ENCODE measurements at places on chromosomes 13 and 19. TPM values are rescaled to one million over a fixed set of nuclear protein-coding genes. Genes with fewer than 3 reads are reported as not detected.

The CCDC194 gene
- 0.89 TPM for total RNA-seq

DNA sequence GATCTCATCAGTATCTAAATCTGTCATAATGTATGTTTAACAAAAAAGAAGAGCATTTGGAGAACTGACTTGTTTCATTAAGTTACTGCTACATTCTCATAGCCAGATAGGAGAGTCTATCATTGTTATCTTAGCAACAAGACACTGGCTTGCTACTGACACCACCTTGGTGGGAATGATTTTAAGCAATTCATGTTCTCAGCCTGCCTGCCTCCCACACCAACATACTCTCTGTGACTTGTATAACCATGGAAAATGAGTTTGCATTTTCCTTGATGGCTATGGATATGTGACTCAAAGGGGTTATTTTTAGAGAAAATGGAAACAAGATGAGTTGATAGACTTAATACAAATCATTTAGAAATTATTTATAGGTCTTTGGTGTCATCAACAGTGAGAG lies 1308.9 kb downstream of the OLFM4 start:
- H3K27ac ChIP-seq = no peak overlapping the region
- no peak overlapping the region for H3K4me3 ChIP-seq
- H3K4me1 ChIP-seq = no peaks in the 10 kb centered on the region
- no peaks in the 10 kb centered on the region for H3K36me3 ChIP-seq
- DNase-seq = no peak

GRCh38 chr13:111559612-111560403 lies 239.4 kb downstream of the TEX29 start:
- H3K27me3 ChIP-seq = peaks cover 34% of the 10 kb centered on the region
- DNase-seq = no peak
- no peak overlapping the region for H3K27ac ChIP-seq
- no peaks in the 10 kb centered on the region for H3K36me3 ChIP-seq
- no peak overlapping the region for H3K4me3 ChIP-seq

DNA sequence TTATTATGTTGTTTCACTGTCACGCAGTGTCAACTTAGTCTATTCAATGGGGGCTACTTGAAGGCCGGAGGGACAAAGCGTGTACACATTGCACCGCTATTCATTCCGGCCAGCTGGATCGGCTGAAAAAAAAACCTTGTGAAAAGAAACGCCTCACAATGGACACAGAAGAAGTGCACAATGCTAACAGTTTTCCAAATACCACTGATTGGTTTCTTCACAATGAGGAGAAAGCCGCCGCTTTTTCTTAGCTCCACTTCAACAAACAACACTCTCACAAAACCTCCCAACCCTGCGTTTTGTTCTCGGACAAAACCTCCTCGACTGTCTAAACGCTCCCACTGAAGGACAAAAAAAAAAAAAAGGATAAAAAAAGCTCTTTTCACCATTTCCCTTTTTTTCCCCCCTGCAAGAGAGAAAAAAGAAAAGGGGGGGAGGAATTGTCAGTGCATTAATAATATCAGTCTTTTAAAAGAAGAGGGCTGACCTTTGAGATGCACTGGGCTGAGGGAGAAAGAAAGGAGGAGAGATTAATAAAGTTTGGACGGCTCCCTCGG lies 5.4 kb downstream of the SOX21 start:
- H3K4me1 ChIP-seq = peaks cover 27% of the 10 kb centered on the region
- H3K27ac ChIP-seq = no peak overlapping the region
- no peak for DNase-seq
- no peak overlapping the region for H3K4me3 ChIP-seq

DNA sequence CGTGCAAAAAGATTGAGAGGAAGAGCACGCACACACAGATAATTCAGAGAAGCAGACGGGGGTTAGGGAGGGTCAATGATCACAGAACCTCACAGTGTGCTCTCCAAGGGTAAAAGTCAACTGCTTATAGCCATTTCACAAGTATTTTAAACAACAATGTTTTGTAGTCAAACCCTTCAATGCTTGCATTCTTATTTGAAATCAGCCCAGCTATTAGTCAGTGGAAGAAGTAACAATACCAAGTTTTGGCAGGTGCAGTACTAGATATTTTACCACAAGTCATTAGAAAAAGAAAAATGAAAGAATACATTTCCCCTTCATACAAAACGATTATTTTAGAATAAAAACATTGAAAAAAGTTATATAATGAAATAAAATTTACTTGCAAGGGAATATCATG lies 2.6 kb downstream of the CSNK1A1L start:
- no peak overlapping the region for H3K27ac ChIP-seq
- H3K4me1 ChIP-seq = no peaks in the 10 kb centered on the region
- peaks cover 8% of the 10 kb centered on the region for H3K27me3 ChIP-seq
- no peak for DNase-seq
- H3K4me3 ChIP-seq = no peak overlapping the region

The GRK1 gene
- not detected for total RNA-seq

GRCh38 chr13:113748101-113748861 lies 10.7 kb upstream of the TMEM255B start:
- no peak overlapping the region for H3K27ac ChIP-seq
- no peaks in the 10 kb centered on the region for H3K36me3 ChIP-seq
- no peak for DNase-seq
- peaks cover 5% of the 10 kb centered on the region for H3K27me3 ChIP-seq
- H3K4me3 ChIP-seq = no peak overlapping the region
- H3K4me1 ChIP-seq = no peaks in the 10 kb centered on the region

The RFPL4AL1 gene
- not detected for total RNA-seq

- DNase-seq = no peak
- no peak overlapping the region for H3K4me3 ChIP-seq
- H3K36me3 ChIP-seq = no peaks in the 10 kb centered on the region
- H3K27me3 ChIP-seq = peaks cover 8% of the 10 kb centered on the region
- H3K27ac ChIP-seq = no peak overlapping the region
Observed at GRCh38 chr13:28849441-28849840, 29.3 kb downstream of the MTUS2 start.

DNA sequence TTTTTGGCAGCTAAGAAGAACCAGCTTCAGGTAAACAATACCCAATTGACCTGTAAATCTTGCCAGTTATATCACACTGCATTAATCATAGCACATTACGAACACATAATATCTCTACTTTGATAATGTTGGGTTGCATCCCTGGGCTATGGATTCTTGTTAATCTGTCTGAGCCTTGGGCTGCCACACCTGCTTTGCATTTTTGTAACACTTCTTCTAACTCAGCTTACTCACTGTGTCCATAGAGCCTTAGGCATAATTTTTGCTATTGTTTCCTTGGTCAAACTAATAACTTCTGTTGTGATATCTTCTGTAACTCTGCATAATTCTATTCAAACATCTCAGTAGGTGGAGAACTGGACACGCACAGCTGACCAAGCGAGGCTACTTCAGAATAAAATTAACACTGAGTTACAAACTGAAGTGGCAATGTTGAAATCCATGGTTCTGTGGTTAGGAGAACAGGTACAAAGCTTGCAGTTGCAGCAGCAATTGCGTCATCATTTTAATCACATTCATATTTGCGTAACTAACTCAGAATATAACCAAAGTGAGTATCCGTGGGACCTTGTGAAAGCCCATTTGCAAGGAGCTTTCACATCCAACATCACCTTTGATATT lies 6.4 kb downstream of the ZNF350 start:
- no peak for DNase-seq
- H3K4me1 ChIP-seq = peaks cover 2% of the 10 kb centered on the region
- H3K36me3 ChIP-seq = peaks cover 71% of the 10 kb centered on the region
- no peak overlapping the region for H3K27ac ChIP-seq
- no peaks in the 10 kb centered on the region for H3K27me3 ChIP-seq

The ZNF587 gene
- total RNA-seq = 17.5 TPM

The COMP gene
- not detected for total RNA-seq

GRCh38 chr19:13796301-13797057 lies 1.2 kb downstream of the ZSWIM4 start:
- peak overlapping the region; percentile 54 for H3K27ac ChIP-seq
- H3K4me3 ChIP-seq = peak overlapping the region; percentile 76
- H3K27me3 ChIP-seq = no peaks in the 10 kb centered on the region
- H3K4me1 ChIP-seq = peaks cover 27% of the 10 kb centered on the region
- DNase-seq = peak; percentile 46

DNA sequence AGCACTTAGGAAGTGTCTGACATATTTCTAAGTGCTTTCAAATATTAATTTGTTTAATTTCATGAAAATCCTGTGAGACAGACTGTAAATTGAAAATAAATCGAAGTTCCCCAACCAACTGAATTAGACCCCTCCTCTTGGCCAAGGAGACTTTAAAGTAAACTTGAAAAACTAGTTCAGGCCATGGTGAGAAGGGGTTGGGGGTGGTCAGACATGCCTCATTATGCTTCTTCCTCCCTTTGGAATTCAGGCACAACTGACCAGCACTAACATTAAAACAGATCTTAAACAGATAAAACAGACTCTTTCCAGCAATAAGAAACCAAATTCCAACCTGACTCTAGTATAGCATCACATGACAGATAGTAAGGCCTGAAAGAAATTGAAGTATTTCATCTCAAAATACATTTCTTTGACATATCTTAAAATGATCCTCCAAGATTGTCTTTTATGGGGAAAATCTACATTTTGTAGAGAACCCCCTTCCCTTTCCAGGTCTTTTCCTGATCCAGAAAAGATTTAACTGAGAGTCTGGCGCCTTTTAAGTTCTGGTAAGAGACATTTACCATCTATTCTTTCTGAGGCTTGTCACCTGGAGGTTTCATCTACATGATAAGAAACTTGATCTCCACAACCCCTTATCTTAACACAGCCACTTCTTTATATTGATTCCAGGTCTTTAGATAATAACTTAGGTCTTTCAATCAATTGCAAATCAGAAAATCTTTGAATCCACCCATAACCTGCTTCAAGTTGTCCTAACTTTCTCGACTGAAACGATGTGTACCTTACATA lies 336.5 kb downstream of the PCDH20 start:
- no peaks in the 10 kb centered on the region for H3K27me3 ChIP-seq
- H3K36me3 ChIP-seq = no peaks in the 10 kb centered on the region
- DNase-seq = no peak

The CDC42EP5 gene
- total RNA-seq = not detected

DNA sequence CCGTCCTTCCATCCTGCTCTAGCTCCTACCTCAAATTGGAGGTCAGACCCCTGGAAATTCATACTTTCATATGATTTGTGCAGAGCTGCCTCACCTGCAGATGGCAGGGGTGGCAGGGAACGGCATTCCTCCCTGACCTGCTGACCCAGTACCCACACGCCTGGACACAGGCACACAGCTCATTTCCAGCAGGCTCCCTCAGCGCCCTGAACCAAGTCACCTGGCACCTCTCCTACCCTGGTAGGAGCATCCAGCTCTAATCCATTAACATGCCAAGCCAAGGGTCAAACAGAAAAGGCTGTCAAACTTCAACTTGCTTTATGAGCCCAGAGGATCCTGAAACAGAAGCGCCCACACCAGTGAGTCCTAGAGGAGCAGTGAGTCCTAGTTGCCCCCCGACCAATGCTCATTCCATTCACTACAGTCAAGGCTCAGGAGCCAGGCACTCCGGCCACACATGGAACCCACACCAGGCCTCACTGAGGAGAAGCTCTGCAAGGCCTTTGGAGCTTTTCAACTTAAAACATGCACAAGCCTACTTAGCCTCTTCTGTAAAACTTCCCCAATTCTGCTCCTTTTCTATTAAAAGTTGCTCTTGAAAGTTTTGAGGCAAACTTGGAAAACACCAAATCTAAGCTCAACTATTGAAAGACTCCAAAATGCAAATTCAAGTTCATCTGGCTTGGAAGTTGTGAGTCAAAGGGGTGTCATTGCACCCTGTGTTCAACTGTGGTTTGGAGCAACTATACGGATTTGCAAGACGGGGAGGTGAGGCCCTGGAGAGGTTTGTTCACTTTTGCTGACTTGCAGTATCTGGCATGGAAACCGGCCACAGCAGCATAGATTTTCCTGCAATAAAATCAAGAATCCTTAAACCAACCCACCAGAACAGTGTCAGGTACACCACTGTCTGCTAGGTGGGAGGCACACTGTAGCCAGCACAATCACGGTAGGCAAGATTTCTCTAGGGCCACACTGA lies 96.7 kb downstream of the CRYL1 start:
- no peak overlapping the region for H3K4me3 ChIP-seq
- H3K27ac ChIP-seq = no peak overlapping the region
- H3K27me3 ChIP-seq = no peaks in the 10 kb centered on the region
- peak; percentile 56 for DNase-seq

The LRRC8E gene
- total RNA-seq = not detected

- no peak overlapping the region for H3K27ac ChIP-seq
- DNase-seq = no peak
- H3K4me3 ChIP-seq = no peak overlapping the region
- H3K4me1 ChIP-seq = no peaks in the 10 kb centered on the region
- peaks cover 2% of the 10 kb centered on the region for H3K27me3 ChIP-seq
- H3K36me3 ChIP-seq = no peaks in the 10 kb centered on the region
Observed at GRCh38 chr13:80361883-80362327, 21.0 kb upstream of the SPRY2 start.

The NKG7 gene
- 16.3 TPM for total RNA-seq

GRCh38 chr19:31578326-31578725 lies 229.1 kb upstream of the TSHZ3 start:
- DNase-seq = no peak
- H3K36me3 ChIP-seq = no peaks in the 10 kb centered on the region
- no peak overlapping the region for H3K4me3 ChIP-seq

DNA sequence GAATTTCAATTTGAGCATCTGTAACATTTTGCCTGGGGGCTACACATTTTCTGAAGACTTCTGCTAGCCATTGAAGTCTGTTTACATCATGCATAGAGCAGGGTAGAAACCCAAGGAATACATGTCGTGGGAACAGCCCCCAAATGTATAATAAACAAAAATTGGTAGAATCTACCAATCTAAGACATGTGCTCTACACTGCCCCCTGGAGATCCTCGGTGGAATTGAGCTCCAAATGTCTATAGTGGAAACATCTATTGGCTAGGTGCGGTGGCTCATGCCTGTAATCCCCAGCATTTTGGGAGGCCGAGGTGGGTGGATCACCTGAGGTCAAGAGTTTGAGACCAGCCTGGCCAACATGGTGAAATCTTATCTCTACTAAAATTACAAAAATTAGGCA lies 57.3 kb downstream of the MBD3L2B start:
- H3K27me3 ChIP-seq = no peaks in the 10 kb centered on the region
- H3K36me3 ChIP-seq = peaks cover 5% of the 10 kb centered on the region
- peaks cover 3% of the 10 kb centered on the region for H3K4me1 ChIP-seq
- peak; percentile 60 for DNase-seq

- no peak for DNase-seq
- no peaks in the 10 kb centered on the region for H3K4me1 ChIP-seq
- H3K27ac ChIP-seq = no peak overlapping the region
- H3K36me3 ChIP-seq = no peaks in the 10 kb centered on the region
Observed at GRCh38 chr19:43362745-43363144, 9.3 kb downstream of the CD177 start.

Measured in activated naive CD4-positive, alpha-beta T cell treated with anti-CD3 and anti-CD28 coated beads for 36 hours (primary cell).